ENCODE measurements at places on chromosomes 4 and X.

- DNase-seq: peak; percentile 37
Measured at GRCh38 chr4:26330186-26330787, 9.5 kb downstream of the RBPJ start.

DNA sequence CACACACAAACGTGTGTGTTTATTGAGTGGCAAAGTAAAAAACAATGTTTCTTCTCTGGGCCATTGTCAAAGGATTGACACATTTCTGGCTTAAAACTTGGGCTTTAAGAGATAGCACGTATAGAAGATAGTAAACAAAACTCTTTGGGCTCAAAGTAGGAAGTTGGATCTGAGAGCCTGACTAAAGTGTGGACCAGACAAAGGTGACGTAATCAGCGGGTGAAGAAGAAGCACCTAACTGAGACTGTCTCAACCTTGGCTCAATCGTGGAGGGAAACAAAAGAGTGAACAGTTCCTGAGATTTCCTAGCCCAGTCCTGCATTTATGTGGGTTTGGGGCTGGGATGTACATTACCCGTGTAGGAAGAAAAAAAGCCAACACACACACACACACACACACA lies 13.7 kb downstream of the PFKFB1 start:
- DNase-seq: no peak

- DNase-seq: no peak
Measured at GRCh38 chr4:26434030-26434639, 56.1 kb downstream of the CCKAR start.

DNA sequence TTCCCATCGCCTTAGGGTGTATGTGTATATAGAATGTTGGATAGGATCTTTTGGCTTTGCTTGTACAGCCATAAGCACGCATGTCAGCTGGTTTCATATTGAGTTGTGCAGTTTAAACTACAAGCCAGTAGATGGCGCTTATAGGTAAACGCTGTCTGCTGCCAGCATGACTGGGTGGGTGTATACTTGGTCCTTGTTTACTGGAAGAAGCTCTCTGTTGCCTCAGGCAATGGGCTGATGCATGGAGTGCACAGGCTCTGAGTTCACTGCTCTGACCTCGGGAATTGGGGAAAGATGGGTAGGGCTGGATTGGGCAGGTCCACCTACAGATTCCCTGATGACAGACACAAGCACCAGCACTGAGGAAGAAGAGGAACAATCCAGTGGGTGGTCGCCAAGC lies 831.5 kb downstream of the STIM2 start:
- no peak for DNase-seq
